ENCODE measurements at places on chromosomes 16 and 17.

- DNase-seq, result peak; percentile 84
These were observed 726 bp upstream of the SETD1A start for GRCh38 chr16:30956601-30957455.

- no peak for DNase-seq
These were observed 3.6 kb downstream of the GPS1 start for GRCh38 chr17:82055023-82055964.

GRCh38 chr16:67740391-67740790 is 21.3 kb upstream of the GFOD2 start:
- no peak for DNase-seq

DNA sequence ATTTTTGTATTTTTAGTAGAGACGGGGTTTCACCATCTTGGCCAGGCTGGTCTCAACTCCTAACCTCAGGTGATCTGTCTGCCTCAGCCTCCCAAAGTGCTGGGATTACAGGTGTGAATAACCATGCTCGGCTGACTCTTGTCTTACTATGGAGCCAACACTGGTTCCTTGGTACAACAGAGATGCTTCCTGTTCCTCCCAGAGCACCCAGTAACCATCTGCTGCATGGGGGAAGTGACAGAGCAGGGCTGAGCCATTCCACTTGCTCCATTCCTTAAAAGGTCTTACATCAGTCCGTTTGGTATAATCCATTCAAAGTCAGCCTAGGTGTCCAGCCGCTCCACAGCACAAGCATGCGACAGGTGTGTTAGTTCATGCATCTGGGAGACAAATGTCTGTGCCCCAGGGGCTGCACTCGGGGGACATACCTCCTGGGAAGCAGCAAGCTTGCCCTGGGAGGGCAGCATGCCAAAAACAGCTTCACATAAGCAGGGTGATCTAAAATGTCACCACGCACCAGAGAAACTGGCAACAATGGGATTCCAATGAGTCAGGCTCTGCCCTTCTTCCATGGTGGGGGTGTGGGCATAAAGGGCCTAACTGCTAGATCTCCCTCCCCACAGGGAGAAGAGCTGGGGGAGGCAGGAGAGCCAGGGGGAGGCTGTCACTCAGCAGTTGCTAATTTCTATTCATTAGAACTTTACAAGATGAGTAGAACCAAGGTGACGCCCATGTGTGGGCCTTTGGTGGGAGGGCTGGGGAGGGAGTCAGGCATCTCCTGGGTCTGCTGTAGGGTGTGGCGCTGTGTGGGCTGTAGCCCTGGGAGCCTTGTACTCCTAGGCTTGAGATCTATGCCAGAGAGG is 35.5 kb downstream of the PIPOX start:
- no peak for DNase-seq

DNA sequence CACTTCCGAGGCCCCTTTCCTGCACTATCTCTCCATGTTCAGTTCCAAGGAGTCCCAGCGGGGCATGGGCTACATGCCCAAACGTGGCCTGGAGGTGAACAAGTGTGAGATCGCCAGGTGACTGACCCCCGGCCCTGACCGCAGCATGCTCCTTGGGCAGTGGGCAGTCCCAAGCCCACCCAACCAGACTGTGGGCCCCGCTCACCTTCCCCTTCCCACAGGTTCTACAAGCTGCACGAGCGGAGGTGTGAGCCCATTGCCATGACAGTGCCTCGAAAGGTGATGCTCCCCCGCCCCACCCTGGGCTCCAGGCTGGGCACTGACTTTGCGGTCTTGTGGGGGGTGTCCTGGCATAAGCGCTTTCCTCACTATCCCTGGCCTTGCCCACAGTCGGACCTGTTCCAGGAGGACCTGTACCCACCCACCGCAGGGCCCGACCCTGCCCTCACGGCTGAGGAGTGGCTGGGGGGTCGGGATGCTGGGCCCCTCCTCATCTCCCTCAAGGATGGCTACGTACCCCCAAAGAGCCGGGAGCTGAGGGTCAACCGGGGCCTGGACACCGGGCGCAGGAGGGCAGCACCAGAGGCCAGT is 4.7 kb downstream of the CORO1A start:
- DNase-seq, result no peak

GRCh38 chr17:67212231-67212630 is 32.8 kb downstream of the HELZ start:
- no peak for DNase-seq

DNA sequence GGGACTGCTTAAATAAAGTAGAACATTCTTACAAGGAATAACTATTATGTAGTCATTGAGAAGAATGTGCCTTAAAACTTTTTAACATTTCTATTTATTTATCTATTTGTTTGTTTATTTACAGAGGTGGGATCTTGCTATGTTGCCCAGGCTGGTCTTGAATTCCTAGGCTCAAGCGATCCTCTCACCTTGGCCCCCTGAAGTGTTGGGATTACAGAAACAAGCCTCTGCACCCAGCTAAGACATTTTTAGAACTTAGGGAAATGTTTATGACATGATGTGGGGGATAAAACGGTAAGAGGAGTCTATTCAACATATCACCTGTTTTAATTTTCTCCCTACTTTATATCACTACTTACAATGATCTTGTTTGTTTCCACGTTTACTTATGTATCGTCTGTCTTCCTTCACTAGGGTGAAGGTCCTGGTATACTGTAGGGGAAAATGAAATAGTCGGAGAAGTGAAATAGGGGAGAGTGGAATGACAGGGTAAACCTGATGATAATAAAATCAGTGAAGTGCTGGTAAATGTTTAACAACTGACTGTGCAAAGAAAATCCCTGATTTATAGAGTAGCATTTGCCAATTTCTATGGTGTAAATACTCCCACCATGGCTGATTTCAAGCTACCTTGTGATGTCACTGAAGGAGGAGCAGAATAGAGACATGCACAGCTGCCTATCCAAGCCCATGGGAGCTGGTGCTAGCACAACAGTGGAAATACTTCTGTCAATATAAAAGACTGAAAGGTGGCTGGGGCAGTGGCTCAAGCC is 16.0 kb upstream of the HAPSTR1 start:
- DNase-seq, result no peak

DNA sequence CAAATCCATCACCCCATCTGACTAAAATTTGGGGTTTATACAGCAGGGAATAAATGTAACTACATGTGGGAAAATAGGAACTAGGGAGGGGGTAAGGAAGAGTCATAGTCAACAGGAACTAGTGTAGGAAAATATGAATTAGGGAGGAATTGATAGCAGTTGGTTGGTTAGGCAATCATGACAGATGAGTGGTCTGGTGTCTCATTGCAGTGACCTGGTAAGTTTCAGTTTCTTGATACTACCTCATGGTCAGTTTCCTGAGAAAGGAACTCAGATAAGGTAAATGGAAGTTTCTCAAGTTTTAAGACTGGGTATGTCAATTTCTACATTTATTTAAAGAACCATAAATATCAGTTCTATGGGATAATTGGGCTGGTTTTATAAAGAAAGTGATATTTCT is 442.3 kb downstream of the NPIPA7 start:
- DNase-seq, result no peak

DNA sequence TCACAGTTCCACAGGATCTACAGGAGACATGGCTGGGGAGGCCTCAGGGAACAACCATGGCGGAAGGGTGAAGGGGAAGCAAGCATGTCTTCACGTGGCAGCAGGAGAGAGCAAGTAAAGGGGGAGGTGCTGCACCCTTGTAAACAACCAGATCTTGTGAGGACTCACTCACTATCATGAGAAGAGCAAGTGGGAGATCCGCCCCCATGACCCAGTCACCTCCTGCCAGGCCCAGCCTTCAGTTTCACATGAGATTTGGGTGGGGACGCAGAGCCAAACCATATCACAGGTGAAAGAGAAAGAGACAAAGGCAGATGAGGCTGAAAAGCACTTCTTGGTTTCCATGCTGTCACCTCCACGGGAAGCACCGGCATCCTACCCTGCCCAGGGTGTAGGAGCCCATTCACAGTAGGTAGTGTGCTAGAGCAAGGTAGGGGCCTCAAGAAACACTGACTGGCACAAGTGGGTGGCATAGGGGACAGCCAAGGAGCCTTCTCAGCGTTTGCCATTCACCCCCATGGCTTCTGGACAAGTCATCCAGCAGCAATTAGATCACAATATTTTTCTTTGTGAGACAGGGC is 6.6 kb downstream of the NARF start:
- DNase-seq, result no peak

GRCh38 chr17:82565551-82565950 is 46.0 kb downstream of the FOXK2 start:
- DNase-seq, result no peak

DNA sequence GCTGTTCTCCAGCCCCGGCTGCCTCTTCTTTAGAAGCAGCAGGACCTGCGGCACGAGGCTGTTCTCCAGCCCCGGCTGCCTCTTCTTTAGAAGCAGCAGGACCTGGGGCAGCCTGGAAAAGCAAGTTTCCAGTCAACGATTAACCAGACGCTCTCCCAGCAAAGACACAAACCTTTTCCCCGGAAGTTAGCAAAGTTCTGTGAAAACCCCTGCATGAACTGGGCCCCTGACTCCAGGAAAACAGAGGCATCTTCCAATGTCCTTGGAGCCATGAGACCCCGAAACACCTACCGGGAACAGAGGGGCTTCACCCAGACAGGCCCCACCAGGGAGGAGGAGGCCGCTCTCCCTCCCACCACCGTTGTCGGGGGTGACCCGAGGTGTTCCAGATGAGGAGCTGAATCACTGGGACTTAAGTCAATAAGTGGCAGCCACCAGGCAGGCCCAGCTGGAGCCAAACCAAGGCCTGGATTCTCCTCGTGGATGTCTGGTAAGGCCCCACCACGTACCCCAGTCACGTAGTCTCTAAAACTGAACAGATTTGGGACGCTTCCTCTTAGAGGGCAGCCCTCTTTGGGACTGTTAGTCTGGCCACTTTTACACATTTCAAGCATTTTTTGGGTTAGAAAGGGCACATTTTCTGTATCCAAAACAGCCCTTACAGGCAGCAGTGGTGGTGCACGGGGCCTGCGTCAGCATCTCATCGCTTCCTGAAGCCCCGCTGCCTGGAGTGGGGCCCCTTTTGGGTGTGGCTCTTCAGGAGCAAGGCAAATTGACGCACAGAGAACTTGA is at the start of gene RPH3AL:
Gene RPH3AL, minus strand, starts transcription at position 387 of the 792 bp plus-strand sequence. CDS start 25,264 bp downstream, outside the sequence.
- no peak for DNase-seq

DNA sequence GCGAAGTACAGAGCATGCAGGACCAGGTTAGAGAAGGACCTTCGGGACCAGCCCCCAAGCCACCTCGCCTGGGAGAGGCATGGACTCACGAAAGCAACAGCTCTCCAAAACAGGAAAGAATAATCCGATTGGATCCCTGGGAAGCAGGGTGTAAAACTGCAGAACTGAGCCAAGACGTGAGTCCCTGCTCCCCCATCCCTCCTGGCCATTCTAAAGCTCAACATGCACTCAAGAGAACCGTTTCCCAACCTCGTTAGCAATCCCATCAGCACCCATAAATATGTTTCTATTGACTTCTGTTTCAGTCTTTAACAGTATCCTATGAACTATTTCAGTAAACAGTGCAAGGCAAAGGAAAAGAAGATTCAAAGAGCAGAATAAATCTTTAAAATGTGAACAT is 167.0 kb downstream of the COPRS start:
- no peak for DNase-seq

DNA sequence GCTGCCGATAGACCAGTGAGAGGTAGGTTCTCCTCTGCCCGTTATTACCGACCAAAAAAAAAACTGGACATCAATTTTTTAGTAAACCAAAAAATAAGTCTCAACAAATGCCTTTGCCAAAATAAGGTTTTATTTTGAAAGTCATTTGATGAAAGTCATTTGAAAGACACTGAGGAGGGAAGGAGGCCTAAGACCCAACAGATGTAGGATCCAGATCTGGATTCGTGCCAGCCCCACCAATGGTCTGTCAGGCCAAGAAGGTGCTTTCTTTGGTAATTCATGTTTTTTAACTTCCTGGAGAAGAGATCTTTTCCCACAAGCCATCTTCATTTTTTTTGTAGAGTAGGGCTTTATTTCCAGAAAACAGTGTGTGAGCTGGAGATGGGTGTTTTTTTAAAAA is 18.1 kb downstream of the NTAN1 start:
- DNase-seq, result no peak

DNA sequence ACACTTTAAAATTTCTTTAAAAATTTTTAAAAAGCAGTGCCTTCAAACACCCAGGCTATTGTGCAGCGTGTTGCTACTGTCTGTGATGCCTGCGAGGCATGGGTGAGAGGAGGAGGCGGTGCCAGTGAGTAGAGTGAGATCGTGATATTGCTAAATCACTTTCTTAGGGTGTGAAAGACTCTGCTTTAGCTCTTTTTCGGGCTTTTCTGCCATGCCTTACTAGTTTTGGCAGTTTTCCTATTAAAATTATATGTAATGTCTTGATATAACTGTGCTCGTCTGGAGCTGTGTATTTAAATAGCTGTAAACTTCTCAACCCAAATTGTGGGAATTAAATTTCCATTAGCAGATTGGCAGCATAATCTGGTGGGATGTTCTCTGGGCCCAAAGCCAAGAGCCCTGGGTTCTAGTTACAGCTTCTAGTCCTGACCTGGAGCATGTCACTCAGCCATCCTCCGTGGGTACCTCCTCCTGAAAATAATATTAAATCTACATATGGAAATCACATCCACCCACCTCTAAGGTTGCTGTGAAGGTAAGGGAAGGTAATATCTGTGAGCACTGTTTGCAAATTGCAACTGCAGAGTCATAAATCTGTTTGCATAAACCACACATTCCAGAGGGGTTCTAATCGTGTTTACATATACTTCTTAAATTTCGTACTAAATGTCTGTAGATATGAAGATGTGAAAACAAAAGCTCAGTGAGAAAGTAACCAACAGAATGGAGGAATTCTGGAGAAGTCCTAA is 264.3 kb upstream of the CACNG5 start:
- no peak for DNase-seq

DNA sequence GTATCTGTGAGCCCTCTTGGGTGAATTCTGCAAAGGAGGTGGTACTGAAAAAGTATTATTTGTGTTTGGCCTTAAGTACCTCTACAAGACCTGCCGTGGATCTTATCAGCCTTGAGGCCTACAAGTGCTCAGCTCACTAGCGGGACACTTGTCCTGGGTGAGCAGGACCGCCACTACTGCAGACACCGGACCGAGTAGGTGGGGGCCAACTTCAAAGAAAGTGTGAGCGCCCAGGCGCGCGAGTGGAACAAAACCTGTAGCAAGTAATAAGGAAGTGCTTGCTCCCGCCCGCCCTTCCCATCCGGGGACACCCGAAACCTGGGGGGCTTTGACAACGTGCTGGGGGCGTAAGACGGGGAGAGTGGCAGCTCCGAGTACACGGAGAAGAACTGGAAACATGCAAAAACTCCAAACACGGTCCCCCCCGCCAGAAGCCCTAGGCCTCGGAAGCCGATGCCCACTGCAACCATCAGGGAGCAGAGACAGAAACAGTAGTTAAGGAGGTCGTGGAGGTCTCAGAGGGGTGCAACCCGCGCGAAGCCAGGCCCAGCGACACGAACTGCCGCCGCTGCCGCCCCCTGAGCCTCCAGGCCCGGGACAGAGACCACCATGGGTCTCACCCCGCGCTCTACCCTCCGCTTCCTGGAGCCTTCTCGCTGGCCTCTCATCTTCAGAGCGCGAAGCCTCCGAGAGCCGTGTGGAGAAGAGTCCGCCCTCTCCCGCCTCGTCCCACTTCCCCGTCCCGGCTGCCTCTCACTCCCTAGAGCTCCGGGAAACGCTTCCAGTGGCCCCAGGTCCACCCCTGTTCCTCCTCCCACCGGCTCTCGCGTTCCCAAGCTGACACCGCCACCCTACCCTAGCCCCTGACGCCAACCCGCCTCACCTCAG is 537 bp downstream of the CNOT1 start:
- peak; percentile 41 for DNase-seq
